ENCODE measurements at places on chromosomes 2 and 18. TPM values are rescaled to one million over a fixed set of nuclear protein-coding genes. Genes with fewer than 3 reads are reported as not detected.

DNA sequence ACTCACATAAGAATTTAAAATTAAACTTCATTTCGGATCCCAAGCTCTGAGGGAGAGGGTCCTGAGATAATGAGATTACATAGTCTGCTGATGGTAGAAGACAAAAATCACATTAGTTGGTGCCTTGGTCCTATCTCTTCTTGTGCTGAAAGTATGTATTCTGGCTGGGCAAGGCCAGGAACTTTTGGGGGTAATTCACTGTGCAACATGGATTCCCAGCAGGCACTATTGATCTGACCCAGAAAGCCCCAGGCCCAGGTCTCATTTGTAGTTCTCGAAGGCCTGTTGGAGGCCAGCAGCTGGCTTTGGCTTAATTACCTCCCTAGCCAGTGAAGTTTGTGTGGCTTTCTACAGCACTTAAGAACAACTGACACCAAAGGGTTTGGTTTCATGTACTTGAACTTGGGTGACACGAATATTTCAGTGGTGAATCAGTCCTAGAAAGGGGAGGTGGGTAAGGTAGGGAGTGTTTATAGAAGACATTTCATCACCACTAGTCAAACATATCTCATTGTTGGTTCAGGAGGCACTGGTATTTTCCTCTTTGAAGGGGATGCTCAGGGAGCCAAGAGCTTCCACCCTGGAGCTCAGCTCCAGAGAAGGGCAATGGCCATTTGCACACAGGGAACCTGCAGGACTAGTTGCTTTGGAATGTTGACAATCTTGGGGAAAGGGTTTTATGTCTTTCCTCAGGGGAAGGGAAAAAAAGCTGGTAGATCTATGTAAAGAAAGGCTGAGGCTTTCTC is 217.8 kb downstream of the OSR1 start:
- DNase-seq, result peak; percentile 78

The GLB1L gene
- 21.8 TPM for total RNA-seq

DNA sequence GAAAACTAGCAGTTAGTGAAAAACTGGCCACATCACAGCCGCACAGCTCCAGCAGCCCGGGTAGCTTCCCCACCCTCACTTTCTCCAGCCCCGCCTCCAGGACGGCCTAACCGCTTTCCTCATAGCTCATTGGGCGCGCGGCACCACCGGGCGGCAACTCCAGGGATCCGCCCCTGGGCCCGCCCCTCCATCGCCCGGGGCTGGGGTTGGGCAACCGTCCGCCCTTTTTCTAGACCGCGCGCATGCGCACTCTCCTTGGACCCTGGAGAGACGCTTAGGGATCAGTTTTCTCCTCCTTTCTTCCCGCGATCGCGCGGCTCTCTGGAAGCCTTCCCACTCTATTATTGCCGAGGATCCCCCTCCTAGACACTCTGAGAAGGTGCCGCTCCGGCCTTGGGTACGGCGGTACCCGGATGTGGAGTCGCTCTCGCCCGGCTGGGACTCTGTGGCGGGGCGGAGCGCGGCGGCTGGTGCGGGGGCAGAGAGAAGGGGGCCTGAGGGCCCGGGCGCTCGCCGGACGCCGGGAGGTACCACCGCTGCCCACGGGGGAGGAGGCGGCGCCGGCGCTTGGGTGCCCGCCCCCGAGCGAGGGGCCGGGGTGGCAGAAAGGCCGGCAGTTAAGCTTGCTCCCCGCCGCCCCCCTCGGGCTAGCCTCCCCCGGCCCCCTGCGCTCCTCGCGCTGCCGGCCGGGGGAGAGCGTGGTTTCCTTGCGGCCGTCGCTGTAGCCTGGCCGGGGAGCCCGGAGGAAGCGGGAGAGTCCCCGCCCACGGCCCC is at the start of gene MIB1:
Gene MIB1, plus strand, starts transcription at position 255 of the 774 bp plus-strand sequence. CDS start 792 bp downstream, outside the sequence.
- DNase-seq, result peak; percentile 95

- DNase-seq, result peak; percentile 48
Observed at GRCh38 chr2:109238580-109238979, 109.6 kb downstream of the SH3RF3 start.

DNA sequence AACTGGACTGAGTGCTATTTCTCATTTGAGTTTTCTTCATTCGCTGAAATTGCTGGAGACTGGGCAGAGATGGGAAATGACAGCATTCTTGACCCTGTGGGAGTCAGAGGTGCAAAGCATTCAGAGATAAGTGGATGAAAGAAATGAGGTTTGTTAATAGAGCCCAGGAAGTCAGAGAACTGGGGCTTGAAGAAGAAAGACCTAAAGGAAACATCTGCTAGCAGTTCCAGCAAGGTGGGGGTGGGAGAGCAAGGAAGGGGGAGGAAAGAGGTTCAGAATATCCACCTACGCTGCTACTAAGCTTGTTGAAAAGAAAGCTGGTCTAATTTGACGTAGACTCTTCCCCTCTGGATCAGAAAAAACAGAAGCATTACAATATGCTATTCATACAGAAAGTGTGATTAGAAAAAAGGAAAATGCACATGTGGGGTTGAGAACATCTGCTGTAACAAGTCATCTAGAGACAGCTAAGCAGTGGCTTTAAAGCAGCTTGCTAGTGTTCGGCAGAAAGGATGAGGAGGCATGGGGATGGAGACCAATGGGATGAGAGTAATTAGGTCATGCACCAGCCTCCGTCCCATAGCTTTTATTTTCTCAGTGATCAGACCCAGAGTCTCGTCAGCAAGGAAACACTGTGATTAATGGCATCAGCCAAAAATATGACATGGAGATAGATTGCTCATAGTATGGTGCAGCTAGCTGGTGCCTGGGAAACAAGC is 29.7 kb downstream of the NAB1 start:
- DNase-seq, result no peak

- DNase-seq, result no peak
Observed at GRCh38 chr2:21887881-21888280, 764.1 kb downstream of the TDRD15 start.

DNA sequence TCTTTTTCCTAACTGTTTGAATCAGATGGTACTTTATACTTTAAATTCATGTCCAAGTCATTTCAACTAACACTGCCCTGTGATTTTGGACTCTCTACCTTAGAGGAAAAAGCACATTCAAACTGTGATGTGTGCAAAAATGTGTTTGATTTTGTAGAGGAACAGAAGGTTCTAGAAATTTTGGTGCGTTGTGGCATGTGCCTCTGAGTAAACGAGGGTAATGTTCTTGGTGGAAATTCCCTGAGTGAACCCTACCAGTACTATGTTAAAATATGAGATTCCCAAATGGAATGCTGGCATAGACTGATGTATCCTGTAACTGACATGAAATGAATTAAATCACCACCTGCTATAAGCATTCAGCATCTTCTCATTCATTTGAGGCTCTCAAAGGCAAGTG is 901.9 kb upstream of the KLHL29 start:
- no peak for DNase-seq

GRCh38 chr18:46278481-46279465 is 174.6 kb downstream of the HAUS1 start:
- peak; percentile 36 for DNase-seq

DNA sequence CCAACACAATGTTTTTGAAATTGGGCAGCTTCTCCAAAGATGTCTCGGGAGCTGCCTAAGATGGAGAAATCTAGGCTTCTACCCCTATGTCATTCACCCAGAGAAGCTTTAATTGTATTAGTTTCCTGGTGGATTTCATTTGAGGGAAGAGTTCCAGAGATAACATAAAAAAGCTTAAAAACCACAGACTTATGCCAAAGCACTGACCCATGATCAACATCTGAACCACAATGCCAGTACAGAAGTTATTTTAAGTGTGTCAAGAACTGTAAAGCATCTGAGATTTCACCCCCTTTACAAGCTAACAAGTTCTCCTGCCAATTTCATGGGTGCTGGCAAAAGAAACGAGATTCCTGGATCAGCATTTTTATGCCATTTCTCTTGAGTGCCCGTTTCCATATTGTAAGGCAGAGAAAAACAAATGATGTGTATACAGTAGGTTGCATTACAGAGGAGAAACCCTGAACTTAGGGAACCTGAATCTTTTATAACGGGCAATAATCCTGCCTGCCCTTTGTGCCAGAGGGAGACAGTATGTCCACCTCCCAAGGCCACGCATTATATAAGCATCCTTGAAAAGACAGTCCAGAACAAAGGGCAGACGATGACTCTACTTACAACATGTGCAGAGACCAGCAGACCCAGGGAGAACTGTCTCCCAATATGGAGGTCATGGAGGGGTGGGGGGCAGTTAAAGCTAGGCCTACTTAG is 44.1 kb downstream of the MREG start:
- no peak for DNase-seq

GRCh38 chr2:238320648-238321281 is 447 bp downstream of the TRAF3IP1 start:
- no peak for DNase-seq

DNA sequence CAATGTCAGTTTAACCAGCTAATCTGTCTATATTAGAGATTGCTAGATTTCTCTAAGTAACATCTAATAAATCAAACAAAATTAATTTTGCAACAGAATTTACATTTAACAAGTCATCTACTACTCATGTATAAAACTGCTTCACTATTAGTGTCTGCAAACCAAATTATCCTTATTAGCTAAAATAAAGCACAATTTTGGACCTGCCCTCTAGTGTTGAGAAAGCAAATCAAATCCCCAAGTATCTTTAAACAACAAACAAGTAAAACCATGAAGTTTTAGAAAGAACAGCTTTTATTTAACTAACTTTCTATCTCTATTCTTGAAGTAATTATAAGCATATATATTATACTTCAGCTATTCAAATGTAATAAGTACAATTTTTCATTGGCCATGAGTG is 113.1 kb upstream of the SP3 start:
- DNase-seq, result no peak
